ENCODE measurements at places on chromosomes 6 and 20.
A peak's percentile ranks its signal among the peaks of the same experiment; 100 is the strongest.

DNA sequence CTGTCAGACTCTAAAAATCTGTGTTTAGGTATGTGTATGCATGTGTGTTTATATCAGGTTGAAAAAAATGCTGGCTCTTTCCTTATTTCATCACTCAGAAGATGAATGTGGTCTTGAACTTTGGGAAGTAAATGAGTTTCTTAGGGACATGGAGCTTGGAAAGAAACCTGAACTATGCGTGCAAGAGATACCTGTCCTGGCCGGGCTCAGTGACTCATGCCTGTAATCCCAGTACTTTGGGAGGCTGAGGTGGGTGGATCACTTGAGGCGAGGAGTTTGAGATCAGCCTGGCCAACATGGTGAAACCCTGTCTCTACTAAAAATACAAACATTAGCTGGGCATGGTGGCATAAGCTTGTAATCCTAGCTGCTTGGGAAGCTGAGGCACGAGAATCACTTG, 4.4 kb upstream of the GLP1R start:
- no peak for DNase-seq

- no peak for DNase-seq
Observed at GRCh38 chr20:29408034-29408695, 1849.3 kb upstream of the DEFB115 start.

- peak; percentile 77 for DNase-seq
Observed at GRCh38 chr6:41066867-41067304, 5.3 kb downstream of the OARD1 start.

- no peak for DNase-seq
Observed at GRCh38 chr20:63836458-63837344, 5.6 kb upstream of the ZBTB46 start.

- DNase-seq, result peak; percentile 72
Observed at GRCh38 chr6:166586424-166587156, at the start of gene RAMACL. Gene RAMACL (minus strand): TSS chr6:166586678. CDS start chr6:166586477, 201 bp downstream.

GRCh38 chr6:44386929-44387345, 569 bp upstream of the CDC5L start:
- DNase-seq, result no peak

- no peak for DNase-seq
Observed at GRCh38 chr6:114049367-114049966, 78.5 kb upstream of the HDAC2 start.

DNA sequence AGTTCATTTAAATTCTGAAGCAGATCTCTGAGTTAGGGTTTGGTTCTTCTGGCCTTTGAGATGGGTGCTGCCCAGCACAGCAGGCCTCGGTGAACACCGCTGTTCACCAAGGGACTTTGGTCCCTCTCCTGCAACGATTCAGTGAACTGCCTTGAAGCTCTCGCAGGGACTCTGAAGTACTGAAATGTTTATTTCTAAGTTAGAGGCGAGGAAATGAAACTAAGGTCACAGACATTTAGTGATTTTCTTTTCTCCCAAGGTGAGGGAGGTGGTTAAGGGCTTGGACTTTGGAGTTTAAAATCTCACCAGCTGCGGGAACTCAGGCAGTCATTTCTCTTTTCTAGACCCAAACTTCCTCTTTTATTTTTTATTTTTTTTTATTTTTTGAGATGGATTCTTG, 26.2 kb downstream of the E2F3 start:
- DNase-seq, result no peak

GRCh38 chr20:54292185-54292584, 84.3 kb downstream of the PFDN4 start:
- DNase-seq, result no peak

DNA sequence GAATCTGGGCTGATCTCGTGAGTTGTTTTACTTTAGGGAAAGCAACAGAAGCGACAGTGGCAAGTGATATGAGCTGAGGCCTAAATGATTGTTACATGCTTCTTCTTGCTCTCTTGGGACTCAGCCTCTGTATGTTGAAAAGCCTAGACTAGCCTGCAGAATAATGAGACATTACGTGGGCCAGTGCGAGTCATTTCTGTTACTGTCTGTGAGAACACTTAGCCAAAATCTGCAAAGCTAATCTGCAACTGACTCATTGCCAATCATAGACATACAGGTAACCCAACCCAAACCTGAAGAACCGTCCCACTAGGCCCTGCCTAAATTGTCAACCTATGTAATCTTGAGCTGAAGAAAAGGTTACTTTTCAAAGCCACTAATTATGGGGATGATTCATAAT, 77.4 kb upstream of the F13A1 start:
- DNase-seq, result no peak

DNA sequence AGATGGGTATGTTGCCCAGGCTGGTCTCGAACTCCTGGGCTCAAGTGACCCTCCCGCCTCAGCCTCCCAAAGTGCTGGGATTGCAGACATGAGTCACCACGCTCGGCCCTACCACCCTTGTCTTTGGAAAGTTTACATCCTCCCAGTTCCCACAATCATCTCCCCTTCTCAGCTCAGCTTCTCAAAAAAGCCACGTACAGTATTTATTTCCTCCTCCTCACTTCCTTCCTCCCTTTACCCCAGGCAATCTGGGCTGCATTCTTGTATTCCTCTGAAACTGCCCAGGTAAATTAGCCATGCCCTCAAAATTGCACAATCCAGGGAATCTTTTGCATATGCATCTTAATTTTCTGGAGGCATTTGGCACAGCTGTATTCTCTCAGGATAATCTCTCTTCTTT, 7.4 kb upstream of the SLC23A2 start:
- DNase-seq, result no peak

GRCh38 chr6:167726043-167726621, 100.6 kb upstream of the AFDN start:
- no peak for DNase-seq

DNA sequence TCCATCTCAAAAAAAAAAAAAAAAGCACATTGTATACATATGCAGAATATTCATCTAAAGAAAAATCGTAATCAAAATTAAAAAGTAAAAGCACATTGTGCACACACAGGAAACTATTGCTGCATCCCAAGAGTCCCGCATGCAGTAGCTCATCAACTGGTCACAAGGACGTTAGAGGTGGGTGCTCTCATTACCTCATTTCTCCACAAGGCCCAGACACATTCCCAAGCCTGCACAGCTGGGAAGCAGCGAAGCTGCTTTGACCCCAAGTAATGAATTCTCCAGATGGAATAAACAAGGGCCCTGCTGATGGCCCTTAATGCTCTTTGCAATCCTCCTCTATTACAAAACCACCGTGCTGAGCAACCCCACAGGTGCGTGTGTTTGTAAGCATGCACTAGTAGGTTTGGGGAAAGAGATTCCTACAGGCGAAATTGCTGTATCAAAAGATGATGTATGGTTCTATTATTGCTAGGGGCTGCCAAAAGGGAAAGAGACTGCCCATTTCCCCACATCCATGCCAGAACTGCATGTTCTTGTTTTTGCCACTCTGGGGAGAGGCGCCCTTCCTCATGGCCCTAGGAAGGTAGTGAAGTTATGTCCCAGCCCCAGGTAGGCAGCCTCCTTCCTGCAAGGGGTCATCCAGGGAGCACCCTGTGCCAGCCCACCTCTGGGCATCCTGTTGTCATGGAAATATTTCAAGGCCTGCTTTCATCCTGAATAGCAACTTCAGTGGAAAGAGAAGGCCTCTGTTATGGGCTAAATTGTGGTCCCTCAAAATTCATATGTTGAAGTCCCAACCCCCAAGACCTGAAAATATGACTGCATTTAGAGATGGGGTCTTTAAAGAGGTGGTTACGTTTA, 34.6 kb upstream of the PTGIS start:
- no peak for DNase-seq

- DNase-seq, result no peak
Observed at GRCh38 chr6:157133856-157134255, 189.5 kb downstream of the TMEM242 start.

GRCh38 chr6:26249707-26249956, 115.4 kb upstream of the BTN3A2 start:
- no peak for DNase-seq

DNA sequence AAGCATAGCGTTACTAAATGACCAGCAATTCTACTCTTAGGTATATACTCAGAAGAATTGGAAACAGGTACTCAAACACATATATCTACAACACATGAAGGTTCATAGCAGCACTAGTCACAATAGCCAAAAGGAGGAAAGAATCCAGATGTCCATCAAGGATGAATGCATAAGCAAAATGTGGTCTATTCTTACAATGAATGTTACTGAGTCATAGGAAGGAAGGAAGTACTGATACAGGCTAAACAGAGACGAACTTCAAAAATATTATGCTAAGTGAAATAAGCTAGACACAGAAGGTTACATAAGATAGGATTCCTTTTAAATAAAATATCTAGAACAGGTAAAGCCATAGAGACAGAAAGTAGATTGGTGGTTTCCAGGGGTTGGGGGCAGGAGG, 93.5 kb downstream of the MAP3K7 start:
- DNase-seq, result no peak

GRCh38 chr20:53995949-53996348, 74.4 kb downstream of the BCAS1 start:
- no peak for DNase-seq

DNA sequence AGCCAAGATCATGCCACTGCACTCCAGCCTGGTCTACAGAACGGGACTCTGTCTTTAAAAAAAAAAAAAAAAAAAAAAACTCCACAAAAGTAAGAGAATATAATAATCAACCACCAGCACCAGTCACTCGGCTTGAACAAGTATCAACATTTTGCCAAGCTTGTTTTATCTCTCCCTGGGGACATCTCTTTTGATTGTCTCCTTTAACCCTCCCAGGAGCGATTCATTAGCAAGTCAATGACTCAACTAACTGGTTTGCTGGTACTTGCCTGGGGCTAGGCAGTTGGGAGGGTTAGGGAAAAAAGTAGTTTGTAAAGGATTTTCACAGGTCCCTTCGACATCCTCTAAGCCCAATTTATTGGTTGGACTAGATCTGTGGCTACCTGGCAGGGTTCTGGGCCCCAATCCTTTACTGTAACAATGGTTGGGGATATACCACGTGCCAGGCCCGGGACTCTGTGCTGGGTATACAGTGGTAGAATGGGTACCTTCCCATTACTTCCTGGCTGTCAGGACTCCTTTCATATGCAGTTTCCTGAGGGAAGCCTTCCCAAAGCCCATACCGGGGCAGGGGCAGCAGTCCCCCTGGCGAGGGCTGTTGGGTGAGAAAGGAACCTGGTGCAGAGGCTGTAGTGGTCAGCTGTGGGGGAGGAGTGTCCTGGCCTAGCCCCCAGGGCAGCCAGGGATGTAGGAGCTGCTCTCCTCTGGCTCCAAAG, 12.2 kb downstream of the TGIF2 start:
- DNase-seq, result no peak

DNA sequence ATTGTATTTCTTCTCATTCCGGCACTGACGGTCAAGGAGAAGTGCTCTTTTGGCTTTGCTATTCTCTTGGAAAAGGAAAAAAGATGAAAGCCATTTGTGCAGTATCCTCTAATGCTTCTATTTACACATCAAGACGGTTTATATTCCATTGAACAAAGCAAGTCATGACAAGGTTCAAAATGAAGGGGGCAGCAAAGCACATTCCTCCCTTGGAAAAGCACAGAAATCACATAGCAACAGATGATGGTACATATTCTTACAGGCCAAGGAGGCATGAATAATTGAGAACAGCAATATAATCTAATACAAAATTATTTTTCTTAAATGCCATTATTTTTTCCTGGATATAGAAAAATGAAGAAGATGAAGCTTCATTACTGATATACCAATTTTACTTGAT, 508.2 kb upstream of the JAG1 start:
- DNase-seq, result no peak

DNA sequence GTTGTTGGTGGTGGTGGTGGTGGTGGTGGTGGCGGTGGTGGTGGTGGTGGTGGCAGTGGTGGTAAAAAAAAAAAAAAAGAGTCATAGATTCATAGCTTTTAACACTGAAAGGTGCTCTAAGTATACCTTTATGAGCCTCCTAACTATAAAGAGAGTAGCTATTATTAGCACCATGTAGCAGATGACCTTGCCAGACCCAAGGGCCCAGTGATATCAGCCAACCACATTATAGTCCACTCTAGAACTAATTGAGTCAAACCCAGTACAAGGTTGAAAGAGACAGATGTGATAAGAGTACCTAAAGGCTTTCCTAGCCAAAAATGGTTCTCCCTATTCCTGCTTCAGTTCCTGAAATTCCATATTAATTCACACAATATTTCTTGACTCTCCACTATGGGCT, 245.3 kb downstream of the HACE1 start:
- no peak for DNase-seq

- DNase-seq, result no peak
Observed at GRCh38 chr6:112113431-112113830, 26.0 kb downstream of the FAM229B start.

DNA sequence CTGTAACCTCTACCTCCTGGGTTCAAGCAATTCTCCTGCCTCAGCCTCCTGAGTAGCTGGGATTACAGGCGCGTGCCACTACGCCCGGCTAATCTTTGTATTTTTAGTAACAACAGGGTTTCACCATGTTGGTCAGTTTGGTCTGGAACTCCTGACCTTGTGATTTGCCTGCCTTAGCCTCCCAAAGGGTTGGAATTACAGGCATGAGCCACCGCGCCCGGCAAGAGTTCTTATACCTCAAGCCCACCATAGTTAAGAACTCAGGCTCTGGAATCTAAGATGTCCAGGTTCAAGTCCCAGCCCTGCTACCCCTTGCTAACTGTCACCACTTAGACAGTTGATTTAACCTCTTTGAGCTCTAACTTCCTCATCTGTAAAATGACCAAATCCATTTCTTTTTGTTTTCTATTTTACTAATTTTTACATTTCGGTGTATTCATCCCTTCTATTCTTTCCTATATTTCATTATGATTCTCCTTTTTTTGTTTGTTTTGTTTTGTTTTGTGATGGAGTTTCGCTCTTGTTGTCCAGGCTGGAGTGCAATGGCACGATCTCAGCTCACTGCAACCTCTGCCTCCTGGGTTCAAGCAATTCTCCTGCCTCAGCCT, 104.8 kb upstream of the ZNF217 start:
- no peak for DNase-seq

- no peak for DNase-seq
Observed at GRCh38 chr6:155377061-155377460, 62.8 kb upstream of the TFB1M start.

DNA sequence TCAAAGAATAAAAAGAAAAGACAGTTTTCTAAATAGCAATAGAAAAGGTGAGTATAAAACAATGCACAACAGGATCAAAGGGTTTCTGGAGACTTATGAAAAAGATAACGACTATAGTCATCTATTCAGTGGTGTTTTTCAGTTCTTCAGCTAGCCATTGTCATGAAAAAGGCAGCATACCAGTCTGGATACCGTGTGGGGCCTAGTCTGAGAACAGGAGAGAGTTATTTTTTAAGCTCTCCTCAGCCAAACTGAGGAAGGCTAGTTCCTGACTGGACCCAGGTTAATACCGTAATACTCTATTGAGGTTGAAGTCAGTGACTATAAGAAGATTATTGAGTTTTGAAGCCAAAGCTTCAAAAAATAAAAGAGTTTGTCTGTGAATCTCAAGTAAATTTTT, 49.5 kb downstream of the PLN start:
- no peak for DNase-seq

GRCh38 chr6:5657684-5658430, 348.9 kb downstream of the NRN1 start:
- no peak for DNase-seq
